ENCODE measurements at places on chromosomes 5 and 9.

DNA sequence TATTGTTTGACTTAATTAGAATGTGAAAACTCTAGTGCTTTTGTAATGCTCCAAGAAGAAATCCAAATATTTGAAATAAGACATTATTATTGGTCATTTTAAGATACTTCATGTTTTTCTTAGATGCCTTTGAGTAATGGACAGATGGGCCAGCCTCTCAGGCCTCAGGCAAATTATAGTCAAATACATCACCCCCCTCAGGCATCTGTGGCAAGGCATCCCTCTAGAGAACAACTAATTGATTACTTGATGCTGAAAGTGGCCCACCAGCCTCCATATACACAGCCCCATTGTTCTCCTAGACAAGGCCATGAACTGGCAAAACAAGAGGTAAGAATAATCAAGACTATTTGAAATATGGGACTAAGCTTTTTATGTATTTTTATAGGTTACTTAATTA is 69.2 kb upstream of the SREK1 start:
- DNase-seq: no peak

GRCh38 chr5:22908129-22908528 is 55.0 kb upstream of the CDH12 start:
- DNase-seq: no peak

DNA sequence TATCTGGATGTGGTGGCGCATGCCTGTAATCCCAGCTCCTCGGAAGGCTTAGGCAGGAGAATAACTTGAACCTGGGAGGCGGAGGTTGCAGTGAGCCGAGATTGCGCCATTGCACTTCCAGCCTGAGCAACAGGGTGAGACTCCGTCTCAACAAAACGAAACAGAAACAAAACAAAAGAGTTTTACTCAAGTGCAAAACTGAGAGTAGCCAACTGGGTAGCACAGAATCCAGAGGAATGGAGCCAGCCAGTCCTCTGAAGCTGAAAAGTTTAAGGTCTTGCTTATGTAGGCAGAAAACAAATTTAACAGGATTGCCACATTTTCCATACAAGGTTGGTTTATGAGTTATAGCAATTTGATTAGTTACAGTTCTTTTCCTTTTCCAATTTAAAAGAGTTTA is 32.0 kb downstream of the SPIN1 start:
- no peak for DNase-seq

GRCh38 chr5:14410394-14411201 is 171.0 kb upstream of the OTULINL start:
- DNase-seq: no peak

DNA sequence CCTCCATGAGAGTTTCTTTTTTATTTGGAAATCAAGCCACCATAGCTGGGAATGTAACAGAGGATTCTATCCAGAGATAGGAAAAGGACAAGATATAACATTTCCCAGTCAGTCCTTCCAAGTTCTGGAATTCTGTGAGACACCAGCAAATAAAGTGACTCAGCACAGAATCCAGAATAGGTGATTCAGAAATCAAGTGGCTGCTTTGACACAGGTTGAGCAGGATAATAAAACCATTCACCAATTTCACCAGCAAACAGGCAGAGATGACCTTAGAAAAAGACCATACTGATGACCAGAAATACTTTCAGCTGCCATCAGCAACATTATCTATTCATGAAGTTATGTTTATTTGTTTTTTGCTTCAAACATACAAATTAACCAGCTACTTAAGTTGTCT is 491.5 kb upstream of the TUSC1 start:
- DNase-seq: no peak

- no peak for DNase-seq
These were observed 4.5 kb upstream of the OTULIN start for GRCh38 chr5:14659821-14660607.

DNA sequence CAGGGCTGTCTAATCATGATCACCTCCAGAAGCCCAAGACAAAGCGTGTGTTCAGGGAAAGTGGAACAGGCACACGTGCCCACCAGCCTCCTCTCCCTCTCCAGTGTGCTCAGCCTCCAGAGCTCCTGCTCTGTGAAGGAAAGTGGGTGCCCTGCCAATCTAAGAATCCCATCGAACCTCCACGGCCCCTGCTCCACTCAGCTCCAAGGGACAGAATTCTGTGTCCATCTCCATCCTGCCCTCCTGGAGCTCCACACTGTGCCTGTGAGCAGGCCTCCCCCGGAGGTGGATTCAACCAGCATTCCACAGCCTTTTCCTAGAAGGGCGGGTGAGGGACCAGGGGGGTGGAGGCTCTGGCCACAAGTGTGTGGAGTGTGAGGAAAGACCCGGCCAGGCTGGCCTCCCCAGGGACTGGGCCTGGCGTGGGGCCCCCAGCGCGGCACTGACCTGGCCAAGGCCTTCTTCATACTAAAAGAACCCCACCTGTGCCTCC is 6.0 kb downstream of the EEIG1 start:
- DNase-seq: no peak

- no peak for DNase-seq
These were observed 142.6 kb downstream of the OR2K2 start for GRCh38 chr9:111187376-111187775.

- DNase-seq: no peak
These were observed 308.8 kb downstream of the IRX2 start for GRCh38 chr5:2442496-2443354.

DNA sequence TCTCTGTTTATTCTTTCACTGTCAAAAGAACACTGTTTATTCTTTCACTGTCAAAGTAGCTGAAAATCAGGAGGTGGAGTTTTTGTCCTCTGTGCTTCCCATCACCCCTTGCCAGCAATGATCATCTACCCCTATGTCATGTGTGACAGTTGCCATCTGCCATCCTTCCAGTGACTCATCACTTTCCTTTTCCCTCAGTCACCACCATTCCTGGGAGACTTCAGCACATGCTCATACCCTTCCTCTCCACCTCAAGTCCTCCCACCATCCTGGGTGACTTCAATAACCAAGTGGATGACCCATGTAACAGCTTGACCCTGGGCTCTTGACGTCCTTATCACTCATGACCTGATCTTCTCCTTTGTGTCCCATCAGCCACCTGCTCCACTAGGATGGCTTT is 43.3 kb upstream of the RASEF start:
- no peak for DNase-seq

GRCh38 chr5:38556599-38557307 is at the start of gene LIFR:
Gene LIFR (minus strand): TSS chr5:38556646. CDS start chr5:38530647, 25,999 bp downstream.
- DNase-seq: no peak

GRCh38 chr5:73338256-73339050 is 110.1 kb downstream of the FOXD1 start:
- no peak for DNase-seq

- DNase-seq: no peak
These were observed 58.7 kb upstream of the ZFR start for GRCh38 chr5:32503261-32503660.

DNA sequence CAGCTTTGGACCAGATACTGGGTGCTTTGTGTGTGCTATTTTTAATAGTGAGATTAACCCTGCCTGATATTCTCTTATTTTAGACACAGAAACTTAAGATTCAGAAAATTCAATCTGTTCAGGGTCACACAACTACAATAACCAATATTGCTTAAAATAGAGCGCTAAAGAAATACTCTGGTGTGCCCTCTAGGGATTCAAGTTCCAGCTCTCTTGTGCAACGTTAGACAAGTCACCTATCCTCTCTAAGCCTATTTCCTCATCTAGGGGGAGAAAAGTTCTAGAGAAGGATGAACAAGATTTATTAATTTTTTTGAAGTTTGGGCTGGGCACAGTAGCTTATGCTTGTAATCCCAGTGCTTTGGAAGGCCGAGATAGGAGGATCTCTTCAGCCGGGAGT is 2.1 kb upstream of the SCAI start:
- no peak for DNase-seq

DNA sequence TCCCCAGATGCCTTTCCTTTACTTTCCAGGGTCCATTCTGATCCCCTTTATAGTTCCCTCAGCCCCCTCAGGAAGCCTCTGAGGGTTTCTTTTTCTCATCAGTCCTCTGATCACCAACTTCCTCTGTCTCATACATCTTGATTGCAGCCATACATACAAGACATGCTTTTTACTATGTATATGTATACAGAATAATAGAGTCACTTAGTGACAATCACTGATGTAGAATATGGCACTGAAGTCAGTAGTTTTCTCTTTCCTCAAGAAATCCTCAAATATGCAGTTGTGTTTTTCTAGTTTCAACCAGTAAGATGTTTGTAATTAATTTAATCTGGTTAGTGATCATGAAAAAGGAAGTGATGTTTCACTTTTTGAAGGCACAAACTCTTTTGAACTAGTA is 364.1 kb downstream of the MAN2A1 start:
- DNase-seq: no peak

- no peak for DNase-seq
These were observed 33.2 kb downstream of the TARS1 start for GRCh38 chr5:33474004-33474403.

DNA sequence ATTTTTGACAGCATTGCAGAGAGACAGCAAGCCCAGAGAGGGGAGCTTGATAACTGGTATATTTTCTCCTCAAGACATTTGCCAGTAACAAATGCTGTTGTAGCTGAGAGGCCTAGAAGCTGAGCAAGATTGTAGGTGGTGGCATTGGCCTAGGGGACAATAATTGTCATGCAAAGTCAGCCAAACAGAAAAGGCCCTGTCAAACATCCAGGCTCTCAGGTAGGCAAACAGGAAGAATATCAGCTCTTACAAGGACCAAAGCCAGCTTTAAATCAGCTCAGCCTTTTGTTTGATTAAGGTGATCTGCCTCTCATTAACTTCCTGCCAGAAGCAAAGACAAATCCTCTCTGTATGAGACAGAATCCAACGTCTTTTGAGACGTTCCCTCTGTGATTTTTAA is 29.7 kb upstream of the BARX1 start:
- no peak for DNase-seq

DNA sequence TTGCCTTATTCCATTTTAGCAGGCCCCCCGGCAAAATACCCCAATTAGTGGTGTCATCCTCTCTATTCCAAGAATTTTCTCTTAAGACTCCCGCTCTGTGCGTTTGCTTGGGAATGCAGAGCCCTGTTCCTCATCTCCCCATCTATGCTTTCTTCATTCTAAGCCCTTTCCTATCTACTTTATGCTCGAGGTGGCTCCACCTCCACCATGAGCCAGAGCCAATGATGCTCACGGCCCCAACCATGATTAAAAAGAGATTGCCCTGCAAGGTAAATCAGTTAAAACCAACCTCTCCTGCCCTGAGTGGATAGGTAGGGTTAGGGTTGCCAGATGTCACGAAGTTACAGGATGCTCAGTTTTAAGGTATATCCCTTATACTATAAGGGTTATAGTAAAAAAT is 677 bp upstream of the TXNDC15 start:
- DNase-seq: no peak

DNA sequence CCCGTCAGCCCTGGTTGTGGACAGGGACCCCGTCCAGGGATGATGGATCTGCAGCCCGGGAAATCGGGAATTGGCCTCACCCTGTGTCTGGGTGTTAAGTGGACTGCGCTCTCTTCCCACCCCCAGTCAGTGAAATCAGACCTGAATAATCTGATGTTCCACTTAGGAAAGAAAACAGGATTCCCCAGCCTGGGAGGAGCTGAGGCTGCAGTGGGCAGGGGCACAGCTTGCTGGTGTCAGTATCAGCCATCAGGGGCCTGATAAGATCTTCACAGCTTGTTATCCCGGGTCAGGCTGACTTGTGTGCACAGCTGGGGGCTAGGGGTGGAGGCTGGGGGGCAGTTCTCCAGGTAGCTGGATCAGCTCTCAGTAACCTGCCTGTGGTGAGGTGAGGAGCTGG is 29.1 kb downstream of the LMX1B start:
- DNase-seq: no peak

- DNase-seq: no peak
These were observed 10.7 kb downstream of the AGTPBP1 start for GRCh38 chr9:85730916-85731630.

GRCh38 chr5:176608937-176609723 is 826 bp downstream of the GPRIN1 start:
- DNase-seq: no peak

GRCh38 chr5:97624886-97625285 is 441.8 kb upstream of the RIOK2 start:
- no peak for DNase-seq

- no peak for DNase-seq
These were observed 65.4 kb upstream of the IRX4 start for GRCh38 chr5:1948111-1948510.

DNA sequence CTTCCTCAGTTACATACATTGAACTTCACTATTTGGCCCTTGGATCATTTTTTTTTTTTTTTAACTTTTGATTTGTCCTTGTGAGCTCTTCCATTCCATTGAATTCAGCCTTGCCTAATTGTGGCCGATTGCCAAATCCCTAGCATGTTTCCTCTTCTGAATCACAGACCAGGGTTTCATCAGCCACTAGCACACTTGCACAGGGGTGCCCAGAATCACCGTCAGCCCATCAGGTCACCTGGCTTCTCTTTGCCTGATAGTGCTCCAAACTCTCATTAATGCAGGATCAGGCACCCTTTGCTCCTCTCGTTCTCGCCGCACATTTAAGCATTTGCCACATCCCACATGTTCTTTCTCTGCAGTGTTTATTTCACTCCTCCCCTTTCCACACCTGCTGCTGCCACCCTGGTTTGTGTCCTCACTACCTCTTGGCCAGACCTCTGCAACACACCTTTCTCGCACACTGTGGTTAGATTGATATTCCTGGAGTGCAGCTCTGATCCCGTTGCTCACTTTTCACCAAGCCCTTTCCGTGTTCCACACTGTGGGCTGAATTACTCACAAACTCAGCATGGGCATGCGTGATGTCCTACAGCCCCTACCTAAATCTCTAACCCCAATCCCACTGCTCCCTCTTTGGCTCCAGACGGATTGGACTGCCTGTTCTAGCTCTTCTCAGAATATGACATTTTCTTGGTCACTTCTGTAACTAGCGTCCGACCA is 9.8 kb downstream of the PIK3R1 start:
- DNase-seq: no peak

DNA sequence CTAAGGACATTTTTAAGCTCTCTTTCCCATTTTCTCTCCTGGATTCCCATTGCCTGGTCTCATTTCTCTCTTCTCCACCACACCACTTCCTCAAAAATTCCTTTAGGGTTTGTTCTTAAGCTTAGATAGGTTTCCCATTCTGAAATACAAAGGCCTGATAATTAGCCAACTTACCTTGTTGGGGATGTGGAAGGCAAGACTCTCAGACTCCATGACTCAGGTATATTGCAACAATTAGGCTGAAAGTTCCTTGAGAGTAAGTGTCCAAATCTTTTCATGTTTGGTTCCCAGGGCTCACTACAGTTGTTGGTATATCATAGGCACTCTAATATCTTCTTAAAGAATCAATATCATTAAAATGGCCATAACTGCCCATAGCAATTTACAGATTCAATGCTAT is 43.6 kb downstream of the FXN start:
- DNase-seq: no peak

GRCh38 chr9:99035313-99035712 is 69.6 kb upstream of the TGFBR1 start:
- DNase-seq: no peak

GRCh38 chr5:151580858-151581257 is 10.3 kb downstream of the FAT2 start:
- no peak for DNase-seq
